ENCODE measurements at places on chromosomes 6 and 20.

GRCh38 chr20:20134941-20135575, 82.7 kb downstream of the CFAP61 start:
- no peak for DNase-seq

DNA sequence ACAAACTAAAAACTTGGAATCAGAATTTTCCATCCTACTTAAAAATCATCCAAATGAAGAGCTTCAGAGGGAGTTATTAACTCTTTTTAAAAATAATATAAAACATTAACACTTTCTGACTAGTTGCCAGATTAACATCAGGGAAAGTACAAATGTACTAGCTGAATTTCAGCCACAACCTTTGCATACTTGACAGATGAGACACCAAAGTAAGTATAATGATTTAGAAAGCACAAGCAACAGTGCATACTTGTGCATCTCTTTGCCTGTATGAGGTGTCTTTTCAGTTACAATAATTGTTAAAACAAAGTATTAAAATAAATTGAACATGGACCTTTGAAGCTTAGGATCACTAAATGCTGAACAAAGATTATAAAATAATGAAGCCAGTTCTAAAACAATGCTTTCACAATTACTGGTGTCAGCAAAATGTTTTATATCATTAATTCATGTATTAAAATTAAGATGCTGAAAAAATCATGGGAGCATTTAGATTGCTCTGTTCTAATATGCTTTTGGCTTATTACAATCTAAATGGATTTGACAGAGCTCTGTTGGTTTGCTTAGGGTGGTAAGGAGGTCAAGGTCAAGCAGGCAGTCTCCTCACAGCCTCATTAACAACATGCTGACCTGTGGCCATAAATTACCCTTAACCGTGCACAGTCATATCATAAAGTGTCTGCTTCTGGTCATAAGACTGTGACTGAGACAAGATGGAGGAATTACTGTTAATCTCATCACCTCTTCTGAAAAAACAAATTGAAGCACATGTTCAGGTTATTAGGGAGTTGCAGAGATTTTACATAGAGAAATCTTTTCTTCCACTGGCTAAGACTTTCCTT, 15.1 kb downstream of the RNF217 start:
- no peak for DNase-seq

DNA sequence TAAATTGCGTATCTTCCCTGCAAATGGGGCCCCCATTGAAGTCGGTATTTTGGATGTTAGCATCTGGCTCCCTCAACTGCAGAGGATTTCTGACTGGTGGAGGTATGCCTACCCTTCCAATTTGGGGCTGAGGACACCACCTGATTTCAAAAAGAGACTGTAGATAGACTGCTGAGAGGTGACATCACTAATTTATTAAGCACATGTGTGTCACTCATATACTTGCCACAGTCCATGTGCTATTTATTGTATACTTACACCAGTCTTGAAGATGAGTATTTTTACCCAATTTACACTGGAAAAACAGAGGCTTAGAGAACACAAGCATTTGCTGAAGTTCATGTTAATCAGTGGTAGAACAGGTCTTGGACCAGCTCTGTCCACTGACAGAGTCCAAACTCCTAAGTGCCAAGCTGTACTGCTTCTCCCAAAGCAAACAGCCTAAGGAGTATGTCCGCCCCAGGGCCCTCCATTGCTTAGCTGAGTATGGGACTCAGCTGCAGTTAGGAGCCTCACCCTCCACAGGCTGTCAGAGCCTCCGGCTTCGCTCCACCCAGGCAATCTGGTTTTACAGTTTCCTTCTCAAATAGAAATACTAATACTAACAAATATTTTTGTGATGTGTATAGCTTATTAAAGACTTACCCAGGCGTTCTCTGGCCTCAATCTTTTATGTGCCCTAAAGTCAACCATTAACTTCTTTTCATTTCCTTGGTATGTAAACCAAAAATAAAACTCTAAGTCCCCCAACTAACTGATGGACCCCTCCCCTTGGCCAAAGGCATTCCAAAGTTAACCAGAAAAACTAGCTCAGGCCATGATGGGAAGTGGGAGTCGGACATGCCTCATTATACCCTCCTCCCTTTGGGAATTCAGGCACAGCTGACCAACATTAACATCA, 17.5 kb downstream of the RIN2 start:
- no peak for DNase-seq

GRCh38 chr6:53530780-53531386, 14.0 kb downstream of the GCLC start:
- DNase-seq: no peak

DNA sequence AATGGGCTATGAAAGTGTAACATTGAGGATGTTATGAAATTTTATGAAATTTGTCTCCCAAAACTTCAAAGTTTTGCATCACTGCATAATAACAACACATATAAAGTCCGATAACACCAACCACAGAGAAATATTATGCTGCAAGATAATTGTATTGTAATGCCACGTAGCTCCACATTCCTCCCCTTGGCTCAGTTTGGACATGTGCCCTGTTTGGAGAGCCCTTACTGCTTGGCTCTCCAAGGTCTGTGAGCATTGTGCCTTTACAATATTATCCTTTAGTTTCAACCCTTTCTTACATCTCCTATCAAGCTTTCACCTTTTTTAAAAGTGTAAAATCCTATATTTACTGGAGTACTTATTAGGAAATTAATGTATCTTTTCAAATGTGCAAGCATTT, 10.8 kb downstream of the HBS1L start:
- no peak for DNase-seq
